ENCODE measurements at places on chromosomes 6 and 20. TPM values are rescaled to one million over a fixed set of nuclear protein-coding genes. Genes with fewer than 3 reads are reported as not detected.

DNA sequence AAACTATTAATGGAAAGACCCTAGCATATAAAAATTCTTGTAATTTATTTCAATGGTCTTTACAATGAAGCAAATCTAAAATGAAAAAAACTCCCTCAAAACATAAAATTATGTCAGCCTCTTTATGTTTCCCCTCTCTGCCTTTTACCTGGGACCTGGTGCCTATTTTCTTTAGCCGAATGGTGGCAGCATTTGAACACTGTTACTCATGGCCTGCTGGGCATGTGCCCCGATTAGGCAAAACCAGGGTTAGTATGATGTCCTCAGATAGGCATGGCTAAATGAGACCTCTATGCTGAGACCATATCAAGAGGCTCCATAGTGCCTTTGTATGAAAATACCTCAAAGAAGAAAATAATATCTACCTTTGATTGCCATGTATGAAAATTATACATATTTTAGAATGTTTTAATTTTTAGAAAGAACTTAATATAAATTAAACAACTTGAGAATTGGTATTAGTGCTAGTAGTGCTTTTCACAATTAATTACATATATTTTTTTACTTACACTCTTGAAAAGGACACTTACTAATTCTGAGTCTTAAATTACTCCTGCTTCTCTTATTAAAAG is 22.5 kb upstream of the C6orf58 start:
- peak; percentile 32 for DNase-seq

DNA sequence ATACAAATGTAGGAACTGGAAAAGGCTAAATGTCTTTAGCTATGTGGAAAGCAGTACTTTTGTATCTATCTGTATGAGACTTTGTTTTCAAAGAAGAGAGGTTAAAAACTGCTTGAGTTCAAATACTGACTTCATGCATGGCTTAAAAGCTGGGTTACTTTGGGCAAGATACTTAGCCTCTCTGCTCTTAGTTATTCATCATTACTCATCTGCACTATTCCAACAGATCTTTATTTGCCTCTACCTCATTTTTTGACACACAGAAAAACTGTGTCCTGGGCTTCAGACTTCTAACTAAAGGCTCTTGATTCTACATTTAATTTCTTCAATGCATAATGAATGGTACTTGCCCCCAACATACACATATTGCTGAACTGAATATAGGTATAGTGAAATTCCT is 114.8 kb downstream of the DST start:
- DNase-seq, result no peak

DNA sequence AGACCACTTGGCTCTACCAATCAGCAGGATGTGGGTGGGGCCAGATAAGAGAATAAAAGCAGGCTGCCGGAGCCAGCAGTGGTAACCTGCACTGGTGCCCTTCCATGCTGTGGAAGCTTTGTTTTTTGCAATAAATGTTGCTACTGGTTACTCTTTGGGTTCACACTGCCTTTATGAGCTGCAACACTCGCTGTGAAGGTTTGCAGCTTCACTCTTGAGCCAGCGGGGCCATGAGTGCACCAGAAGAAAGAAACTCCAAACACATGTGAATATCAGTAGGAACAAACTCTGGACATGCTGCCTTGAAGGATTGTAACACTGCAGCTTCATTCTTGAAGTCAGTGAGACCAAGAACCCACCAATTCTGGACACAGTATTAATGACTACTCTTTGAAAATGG is 89.9 kb upstream of the MBOAT1 start:
- no peak for DNase-seq

DNA sequence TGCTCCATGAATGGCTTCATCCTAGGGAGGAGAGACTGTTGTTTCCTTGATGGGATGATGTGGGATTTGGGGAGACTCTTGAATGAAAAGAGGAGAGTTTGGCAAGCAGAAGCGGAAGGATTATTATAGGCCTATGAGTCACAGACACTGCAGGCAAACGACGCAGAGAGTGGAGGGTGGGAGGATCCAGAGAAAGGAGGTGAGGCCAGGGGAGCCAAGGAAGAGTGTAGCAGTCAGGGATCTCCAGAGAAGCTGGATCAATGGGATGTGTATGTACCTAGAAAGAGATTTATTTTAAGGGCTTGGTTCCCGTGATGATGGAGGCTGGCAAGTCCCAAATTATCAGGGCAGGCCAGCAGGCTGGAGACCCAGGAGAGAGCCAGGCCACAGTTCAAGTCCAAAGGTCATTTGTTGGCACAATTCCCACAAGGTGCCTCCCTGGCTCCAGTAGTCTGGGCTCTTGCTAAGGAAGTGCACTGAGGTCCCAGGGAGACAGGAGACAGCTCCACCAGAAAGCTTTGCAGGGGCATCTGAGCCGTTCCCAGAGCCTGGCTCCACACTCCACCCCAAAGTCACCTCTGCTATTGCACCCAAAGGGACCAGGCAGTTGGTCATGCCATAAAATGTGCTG is 76.0 kb downstream of the ADTRP start:
- DNase-seq, result no peak

DNA sequence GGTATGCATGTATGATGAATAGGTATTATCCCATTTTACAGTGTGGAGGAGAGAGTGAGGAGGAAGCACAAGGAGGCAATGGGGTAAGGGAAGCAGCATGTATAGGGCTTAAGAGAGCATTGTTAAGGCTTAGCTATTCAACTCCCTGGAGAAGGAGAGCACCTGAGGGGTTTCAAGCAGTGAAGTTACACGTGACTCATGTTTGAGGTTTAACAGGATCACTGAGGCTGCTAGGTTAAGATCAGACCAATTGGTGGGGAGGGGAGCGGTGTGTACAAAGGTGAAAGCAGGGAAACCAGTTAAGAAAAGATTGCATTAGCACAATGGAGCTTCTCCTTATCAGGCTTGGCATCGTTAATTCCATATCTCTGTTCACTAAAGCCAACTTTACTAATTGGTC is 64.4 kb upstream of the NHSL1 start:
- no peak for DNase-seq

DNA sequence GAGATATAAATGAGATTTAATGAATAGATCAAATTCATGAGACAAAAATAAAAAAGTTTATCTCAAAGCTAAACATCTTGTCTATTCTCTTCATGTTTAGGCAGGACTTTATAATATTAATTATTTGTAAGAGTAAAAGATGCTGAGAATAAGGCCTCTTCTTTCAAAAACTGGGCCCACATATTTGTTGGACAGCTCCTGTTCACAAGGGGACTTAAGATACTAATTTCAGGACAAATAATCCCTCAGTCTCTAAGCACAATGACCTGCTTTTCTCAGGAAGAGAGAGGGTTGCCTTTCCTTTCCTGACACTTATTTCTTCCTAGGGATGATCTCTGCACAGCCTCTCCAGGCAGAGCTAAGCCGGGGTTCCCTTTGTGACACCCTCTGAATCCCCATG is 43.3 kb downstream of the NOX3 start:
- no peak for DNase-seq

- no peak for DNase-seq
Measured at GRCh38 chr6:25642667-25643328, 9.2 kb upstream of the SCGN start.

GRCh38 chr6:64221776-64222175 is 586.2 kb downstream of the PHF3 start:
- DNase-seq, result no peak

DNA sequence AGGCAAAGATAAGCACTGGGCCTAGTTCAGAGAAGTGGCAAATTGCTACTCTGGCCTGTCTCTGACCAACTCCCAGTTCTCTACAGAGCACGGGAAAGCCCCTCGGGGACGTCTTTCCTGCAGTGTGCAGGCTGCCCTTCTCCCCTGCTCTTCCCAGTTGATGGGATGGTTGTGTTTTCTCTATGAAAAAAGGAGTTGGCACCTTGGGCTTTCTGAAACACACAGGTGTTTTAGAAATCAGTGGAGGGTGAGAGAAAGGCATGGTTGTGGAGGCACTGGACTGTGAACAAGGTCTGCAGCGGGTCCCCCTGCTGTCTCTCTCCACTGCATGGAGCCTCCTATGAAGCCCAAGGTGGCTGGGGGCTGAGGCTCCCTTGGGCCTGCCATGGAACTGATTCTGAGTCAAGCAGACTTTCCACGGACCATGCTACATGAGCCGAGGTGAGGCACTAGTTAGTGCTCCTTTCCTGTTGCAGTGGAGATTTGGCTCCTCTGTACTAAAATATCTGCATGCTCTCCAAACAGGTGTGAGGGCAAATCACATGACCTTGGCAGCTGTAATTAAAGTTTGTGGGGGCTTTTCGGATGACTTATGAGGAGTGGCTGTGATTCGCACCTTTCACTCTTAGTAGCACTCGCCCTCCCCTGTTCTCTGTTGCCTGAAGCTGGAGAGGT is 16.3 kb downstream of the GTSF1L start:
- no peak for DNase-seq

DNA sequence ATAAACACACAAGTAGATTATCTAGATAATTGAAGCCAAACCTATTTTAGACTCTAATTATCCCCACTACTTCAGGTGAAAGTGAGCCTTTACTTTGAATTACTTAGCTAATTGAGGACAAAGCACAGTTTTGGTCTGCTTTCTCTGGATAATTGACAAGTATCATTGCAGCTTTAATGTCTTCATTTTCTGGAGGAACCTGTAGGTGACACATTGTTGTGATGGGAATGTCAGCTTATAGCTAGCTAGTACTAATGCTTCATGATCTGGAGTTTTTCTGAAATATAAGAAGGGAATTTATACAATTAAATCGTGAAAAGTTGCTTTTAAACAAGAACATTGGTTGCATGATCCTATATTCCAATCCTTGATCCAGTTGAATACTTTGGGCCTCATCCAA is 319.3 kb upstream of the CITED2 start:
- no peak for DNase-seq

DNA sequence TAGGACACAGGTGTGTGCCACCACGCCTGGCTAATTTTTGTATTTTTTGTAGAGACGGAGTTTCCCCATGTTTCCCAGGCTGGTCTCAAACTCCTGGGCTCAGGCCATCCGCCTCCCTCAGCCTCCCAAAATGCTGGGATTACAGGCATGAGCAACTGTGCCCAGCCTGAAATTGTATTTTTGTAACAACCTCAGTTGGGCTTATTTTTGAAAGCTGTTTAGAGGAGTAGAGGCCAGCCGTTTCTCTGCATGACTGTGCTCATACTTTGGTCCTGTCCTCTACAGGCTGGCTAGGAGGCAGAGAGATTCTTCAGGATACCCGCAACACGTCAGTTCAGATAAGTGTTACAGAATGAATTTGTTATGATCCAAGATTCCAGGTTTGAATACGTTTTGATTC is 22.1 kb downstream of the CAGE1 start:
- no peak for DNase-seq

DNA sequence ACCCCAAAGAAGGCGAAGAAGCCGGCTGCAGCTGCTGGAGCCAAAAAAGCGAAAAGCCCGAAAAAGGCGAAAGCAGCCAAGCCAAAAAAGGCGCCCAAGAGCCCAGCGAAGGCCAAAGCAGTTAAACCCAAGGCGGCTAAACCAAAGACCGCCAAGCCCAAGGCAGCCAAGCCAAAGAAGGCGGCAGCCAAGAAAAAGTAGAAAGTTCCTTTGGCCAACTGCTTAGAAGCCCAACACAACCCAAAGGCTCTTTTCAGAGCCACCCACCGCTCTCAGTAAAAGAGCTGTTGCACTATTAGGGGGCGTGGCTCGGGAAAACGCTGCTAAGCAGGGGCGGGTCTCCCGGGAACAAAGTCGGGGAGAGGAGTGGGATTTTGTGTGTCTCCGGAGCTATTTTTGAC is 69.6 kb downstream of the HFE start:
- DNase-seq, result peak; percentile 84

- DNase-seq, result peak; percentile 22
Measured at GRCh38 chr6:40585651-40586269, 1.4 kb downstream of the LRFN2 start.

C6orf15 gene
- total RNA-seq, result not detected

MCHR2 gene
- not detected for total RNA-seq

PGC gene
- total RNA-seq, result not detected

Data from activated CD8-positive, alpha-beta T cell treated with anti-CD3 and anti-CD28 coated beads, Interleukin-2, amount 10 ng/mL, durations not matched to agents 7 days and 5 days (primary cell).